Femur (tissue), 1 donor: ENCODE measurements at places on chromosomes 11 and 22.

- DNase-seq: no peak
These were observed 22.4 kb upstream of the CAPRIN1 start for GRCh38 chr11:34029176-34029575.

DNA sequence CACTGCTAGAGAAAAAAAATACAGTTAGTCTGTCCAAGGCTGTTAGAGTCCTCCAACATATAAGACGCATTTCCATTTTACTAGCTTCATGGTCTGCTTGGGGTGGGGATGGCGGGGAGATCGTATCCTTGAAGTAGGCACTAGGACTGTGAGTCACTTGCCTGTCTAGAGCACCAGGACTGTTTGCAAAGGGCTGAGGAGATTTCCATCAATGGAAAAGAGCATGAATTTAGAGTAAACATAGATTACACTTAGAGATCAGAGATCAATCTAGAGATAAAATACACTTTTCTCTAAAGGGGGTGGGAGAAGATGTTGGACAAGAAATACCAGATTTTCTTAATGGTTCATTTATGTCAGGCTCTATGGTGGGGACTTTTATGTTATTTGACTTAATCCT, 1.7 kb upstream of the MS4A7 start:
- no peak for DNase-seq

DNA sequence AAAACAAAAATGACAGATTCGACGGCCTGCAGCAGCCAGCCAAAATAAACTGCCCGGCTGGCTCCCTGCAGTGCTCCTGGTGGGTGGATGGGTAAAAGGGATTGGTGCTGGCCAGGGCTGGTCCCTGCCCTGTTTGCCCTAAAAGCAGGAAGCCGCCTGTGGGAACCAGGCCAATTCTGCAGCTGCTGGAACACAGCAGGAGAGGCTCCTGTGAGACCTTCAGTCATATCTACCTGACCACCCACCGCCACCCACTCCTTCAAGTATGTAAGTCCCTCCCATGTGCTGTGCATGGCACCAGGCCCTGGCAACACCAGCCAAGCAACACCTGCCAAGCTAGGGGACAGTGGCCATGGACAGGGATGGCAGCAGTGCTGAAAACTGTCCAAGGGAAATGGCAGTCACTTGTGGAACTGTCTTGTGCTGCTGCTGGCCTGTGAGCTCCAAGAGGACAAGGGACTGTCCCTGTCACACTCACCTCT, 48.7 kb upstream of the ARFGAP3 start:
- no peak for DNase-seq

GRCh38 chr11:57751176-57751575, 443 bp downstream of the BTBD18 start:
- DNase-seq: no peak

DNA sequence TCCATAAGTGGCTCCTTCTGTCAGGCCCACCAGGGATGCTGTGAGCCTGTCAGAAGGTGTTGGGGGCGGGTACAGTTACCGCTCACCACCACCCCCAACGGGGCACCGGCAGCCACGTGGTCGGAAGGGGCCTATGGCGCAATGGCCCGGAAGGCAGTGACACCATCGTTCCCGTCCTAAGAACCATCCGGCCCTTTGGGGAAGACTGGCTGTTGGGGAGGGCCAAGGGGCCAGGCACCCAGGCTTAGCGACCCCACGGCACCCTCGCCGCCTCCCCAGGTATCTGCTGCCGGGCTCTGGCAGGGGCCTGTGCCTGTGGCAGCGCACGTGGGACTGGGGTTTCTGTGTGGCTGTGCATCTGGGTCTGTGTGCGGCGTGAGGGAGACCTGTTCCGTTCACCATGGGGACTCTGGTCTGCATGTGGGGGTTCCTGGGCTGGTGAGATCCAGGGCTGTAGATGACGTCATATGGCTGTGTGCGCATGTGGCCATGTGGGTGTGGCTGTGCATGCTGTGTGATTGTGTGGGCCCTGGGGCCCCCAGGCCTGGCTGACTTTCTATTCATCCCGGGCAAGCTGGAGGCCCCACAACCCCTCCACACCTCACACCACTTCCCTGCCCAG, 717 bp downstream of the OSM start:
- DNase-seq: no peak

- no peak for DNase-seq
These were observed 27.0 kb upstream of the MOB2 start for GRCh38 chr11:1513326-1514296.

GRCh38 chr11:8247312-8247711, 16.4 kb downstream of the LMO1 start:
- no peak for DNase-seq
